ENCODE measurements at places on chromosomes 5 and 9.
A peak's percentile ranks its signal among the peaks of the same experiment; 100 is the strongest.

- DNase-seq = no peak
Measured at GRCh38 chr5:76425146-76425545, 22.1 kb downstream of the IQGAP2 start.

GRCh38 chr5:160378330-160378729, 7.9 kb upstream of the C1QTNF2 start:
- DNase-seq = no peak

DNA sequence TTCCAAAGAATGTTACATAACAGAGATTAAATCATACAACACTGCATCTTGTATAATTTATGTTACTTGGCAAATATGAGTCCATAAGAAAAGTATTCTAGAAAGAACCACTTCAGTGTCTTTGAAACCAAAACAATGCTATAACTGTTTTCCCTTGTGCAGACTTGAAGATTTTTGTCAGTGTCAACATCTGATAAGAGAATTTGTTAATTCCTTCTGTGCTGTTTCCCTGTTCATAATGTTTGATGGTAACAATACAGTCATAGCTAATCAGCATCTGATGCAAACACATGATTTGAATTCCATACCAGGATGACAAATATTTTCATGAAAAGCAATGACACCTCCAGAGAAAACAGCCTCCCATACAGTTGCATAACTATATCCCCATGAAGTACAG, 306.8 kb downstream of the SEMA5A start:
- no peak for DNase-seq

- no peak for DNase-seq
Measured at GRCh38 chr9:138073408-138073807, 195.8 kb downstream of the CACNA1B start.

GRCh38 chr9:124457887-124458431, 7.7 kb downstream of the ADGRD2 start:
- DNase-seq = no peak

- no peak for DNase-seq
Measured at GRCh38 chr9:131769361-131769760, 29.5 kb upstream of the RAPGEF1 start.

DNA sequence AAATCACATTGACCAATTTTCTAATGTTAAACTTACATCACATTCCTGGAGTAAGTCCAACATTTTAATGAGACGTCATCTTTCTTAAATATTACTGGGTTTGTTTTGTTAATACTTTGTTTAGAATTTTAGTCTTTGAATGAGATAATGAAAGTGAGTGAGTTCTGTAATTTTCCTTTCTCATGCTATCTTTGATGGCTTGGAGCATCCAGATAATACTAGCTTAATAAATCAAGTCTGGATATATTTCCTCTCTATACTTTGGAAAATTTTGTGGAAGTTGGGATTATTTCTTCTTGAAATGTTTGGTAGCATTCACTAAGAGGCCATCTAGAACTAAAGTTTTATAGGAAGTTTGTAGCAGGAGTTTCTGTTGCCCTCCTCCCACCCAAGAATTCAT, 90.8 kb upstream of the IL7R start:
- no peak for DNase-seq

GRCh38 chr9:132584601-132585560, 2.5 kb downstream of the BARHL1 start:
- no peak for DNase-seq

- DNase-seq = no peak
Measured at GRCh38 chr9:134068744-134069479, 1.1 kb upstream of the BRD3 start.

- peak; percentile 39 for DNase-seq
Measured at GRCh38 chr9:35161713-35162604, at the start of gene UNC13B. Gene UNC13B (plus strand): TSS chr9:35162009. CDS start chr9:35162284, 275 bp downstream.

DNA sequence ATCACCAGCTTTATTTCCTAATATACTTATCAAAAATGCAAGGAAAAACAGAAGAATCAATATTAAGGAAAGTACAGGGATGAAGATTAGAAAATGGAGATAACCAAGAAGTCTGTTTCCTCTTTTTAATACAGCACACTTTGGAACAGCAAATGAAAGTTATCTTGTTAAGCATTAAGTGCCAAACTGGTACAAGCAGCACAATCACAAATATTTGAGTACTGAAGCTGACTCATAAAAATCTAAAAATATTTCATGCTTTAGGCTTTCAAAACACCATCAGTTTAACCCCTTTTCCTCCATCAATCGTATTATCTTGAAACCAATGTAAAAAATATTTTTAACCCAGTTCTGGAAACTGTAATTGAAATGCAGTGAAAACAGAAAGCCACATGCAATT, 2.7 kb downstream of the FBXW11 start:
- DNase-seq = no peak

GRCh38 chr5:64534033-64534432, 28.2 kb downstream of the RGS7BP start:
- no peak for DNase-seq

DNA sequence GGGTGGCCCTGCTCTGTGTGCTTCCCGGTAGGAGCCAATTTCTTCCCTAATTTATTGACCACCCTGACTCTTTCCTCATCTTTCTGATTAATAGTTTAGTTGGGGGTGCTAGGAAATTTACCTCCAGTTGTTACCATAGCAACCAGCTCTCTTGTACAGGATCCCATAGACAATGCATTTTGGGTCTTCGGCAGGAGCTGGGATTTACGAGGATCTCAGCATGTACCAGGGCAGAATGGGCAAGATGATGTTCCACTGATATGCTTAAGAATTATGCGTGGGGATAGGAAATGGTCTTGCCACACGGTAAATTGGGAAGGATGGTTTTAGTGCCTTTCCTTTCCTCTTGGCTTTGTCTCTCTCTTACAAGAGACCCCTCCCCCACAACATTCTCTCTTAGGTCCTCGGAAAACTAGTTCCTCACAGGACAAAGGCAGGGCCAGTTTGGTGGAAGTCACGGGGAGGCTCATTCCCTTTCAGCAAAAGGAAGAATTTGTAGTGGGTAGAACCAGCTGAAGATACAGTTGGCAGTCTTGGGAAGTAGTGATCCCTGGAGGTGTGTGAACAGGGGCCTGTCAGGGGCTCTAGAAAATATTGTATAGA, 133.4 kb upstream of the SHB start:
- DNase-seq = no peak

DNA sequence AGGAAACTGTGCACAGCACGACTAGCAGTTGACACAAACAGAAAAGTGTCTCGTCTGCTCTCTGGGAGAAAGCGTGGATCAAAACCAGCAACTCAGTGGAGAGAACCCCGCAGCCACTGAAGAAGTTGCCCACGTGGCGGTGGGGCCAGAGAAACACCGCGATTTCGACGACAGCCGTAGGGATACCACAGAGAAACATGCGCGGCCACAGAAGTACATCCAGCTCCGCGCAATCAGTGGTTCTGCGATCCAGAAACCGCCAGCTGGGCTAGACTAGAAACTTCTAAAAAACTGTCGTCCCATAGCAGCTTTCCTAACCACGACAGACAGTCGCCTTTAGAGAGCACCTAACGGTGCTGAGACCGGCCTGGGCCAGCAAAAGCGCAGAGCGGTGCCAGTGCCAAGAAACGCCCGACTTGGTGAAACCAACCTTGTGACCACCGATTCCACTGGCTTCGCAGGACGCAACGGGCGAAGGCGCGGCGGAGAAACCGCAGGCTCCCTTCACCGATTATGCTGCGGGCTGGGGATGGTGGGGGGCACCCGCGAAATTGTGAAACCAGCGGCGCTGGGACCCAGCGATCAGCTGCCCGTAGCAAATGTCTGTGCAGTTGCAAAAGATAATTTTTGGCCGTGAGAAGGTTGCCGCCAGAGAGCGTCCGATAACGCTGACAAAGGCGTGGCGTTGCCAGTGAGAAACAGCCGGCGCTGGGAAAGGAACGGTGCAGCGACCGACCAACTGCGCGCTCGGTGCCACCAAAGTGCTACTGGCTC, 2.7 kb upstream of the ANXA2R start:
- no peak for DNase-seq

- DNase-seq = no peak
Measured at GRCh38 chr5:82183828-82184227, 94.3 kb downstream of the RPS23 start.

Measured in activated naive CD4-positive, alpha-beta T cell (primary cell).